NCI-H2029 (cell line): ENCODE measurements at places on chromosomes 16 and 17.

- no peak for DNase-seq
Measured at GRCh38 chr16:48627148-48627547, 17.2 kb upstream of the N4BP1 start.

DNA sequence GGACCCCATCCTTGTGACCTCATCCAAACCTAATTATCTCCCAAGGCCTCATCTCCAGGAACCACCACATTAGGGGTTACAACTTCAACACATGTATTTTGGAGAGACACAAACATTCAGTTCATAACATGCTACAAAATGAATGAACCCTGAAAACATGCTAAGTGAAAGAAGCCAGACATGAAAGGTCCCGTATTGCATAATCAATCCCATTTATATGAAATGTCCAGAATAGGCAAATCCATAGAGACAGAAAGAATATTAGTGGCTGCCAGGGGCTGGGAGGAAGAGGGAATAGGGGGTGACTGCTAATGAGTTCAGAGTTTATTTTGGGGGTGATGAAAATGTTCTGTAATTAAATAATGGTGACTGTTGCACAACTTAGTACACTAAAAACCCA lies 3.7 kb upstream of the IL34 start:
- no peak for DNase-seq

DNA sequence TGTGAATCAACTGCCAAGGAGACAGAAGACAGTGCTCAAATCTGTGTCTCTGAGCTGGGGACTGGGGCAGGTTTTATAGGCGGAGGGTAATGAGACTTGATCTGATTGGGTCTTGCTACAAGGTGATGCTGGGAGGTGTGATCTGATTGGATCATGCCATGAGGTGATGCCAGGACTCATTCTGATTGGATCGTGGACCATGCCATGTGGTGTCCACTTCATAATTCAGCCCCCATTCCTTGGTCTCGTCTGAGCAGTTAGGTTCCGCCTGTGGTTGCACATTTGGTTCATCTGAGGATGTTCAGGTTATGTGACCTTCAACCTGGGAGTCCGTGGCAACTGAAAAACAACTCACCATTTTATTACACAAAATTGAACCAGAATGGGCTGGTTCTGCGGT lies 41.0 kb downstream of the OTOA start:
- no peak for DNase-seq

DNA sequence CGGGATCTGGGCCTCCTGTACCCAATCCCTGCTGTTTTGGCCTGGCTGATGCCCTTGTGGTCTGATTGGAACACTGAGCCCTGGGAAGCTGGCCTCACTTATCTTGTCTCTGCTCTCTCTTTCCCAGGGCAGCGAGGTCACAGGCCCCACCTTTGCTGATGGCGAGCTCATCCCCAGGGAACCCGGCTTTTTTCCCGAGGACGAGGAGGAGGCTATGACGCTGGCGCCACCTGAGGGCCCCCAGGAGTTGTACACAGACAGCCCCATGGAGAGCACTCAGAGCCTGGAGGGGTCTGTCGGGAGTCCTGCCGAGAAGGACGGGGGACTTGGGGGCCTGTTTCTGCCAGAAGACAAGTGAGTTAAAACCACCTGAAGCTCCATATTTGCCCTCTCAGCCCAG lies 126.0 kb downstream of the RAB11FIP4 start:
- DNase-seq: no peak

GRCh38 chr17:58503866-58504265 lies 10.6 kb downstream of the MTMR4 start:
- no peak for DNase-seq
